ENCODE measurements at places on chromosomes 4 and X. TPM values are rescaled to one million over a fixed set of nuclear protein-coding genes. Genes with fewer than 3 reads are reported as not detected.

DNA sequence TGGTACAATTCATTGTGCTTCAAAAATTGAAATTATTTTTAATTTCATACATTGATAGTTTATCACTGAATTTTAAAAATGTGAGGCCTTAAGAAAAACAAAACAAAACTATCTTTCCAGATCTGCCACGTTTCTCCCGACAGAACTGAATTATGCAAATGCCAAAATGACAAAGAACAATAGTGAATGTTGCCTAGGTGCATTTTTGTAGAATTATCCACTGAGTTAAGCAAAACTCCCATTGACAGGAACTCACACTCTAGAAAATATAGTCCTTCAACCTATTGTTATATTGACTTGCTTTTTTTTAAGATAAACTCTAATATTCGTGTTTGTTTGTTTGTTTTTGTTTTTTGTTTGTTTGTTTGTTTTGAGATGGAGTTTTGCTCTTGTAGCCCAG, 6.5 kb downstream of the PCGF3 start:
- DNase-seq, result no peak

- DNase-seq, result no peak
Measured at GRCh38 chr4:74120086-74120485, 21.1 kb upstream of the CXCL2 start.

Gene NLGN3
- 5.9 TPM for total RNA-seq

Gene SLIT2
- 11.6 TPM for total RNA-seq

Gene LETM1
- 51.2 TPM for total RNA-seq
